A549 treated with RU486 at 1 μM for 4 hours (cell line): ENCODE measurements at places on chromosomes 3 and 15. TPM values are rescaled to one million over a fixed set of nuclear protein-coding genes. Genes with fewer than 3 reads are reported as not detected.

The SPATA12 gene
- 0.46 to 0.66 TPM (median 0.54 TPM) in 5 replicates for total RNA-seq

The ST8SIA2 gene
- total RNA-seq, result 0.16 to 0.80 TPM (median 0.54 TPM) in 5 replicates

The TMEM158 gene
- total RNA-seq, result 13.1 to 29.5 TPM (median 23.7 TPM) in 5 replicates

The CYP19A1 gene
- 0.16 to 0.79 TPM (median 0.31 TPM) in 5 replicates for total RNA-seq

The CTXN2 gene
- total RNA-seq, result 0.02 TPM in 1 of 5 replicates, not detected in the others

The STX19 gene
- not detected in 5 replicates for total RNA-seq

The CPEB1 gene
- total RNA-seq, result 2.4 to 4.4 TPM (median 3.1 TPM) in 5 replicates

The KLHL6 gene
- not detected in 5 replicates for total RNA-seq

The PLXND1 gene
- 78.3 to 95.3 TPM (median 82.5 TPM) in 5 replicates for total RNA-seq

The CD86 gene
- total RNA-seq, result not detected in 5 replicates

The VGLL3 gene
- total RNA-seq, result 2.4 to 8.8 TPM (median 7.3 TPM) in 5 replicates

The NOX5 gene
- 0.19 to 0.38 TPM (median 0.29 TPM) in 5 replicates for total RNA-seq

The VWA5B2 gene
- 0.24 to 0.54 TPM (median 0.44 TPM) in 5 replicates for total RNA-seq

The DPPA2 gene
- not detected in 5 replicates for total RNA-seq

The WDR53 gene
- total RNA-seq, result 8.5 to 10.4 TPM (median 8.8 TPM) in 5 replicates

The IMPG2 gene
- 0.02 TPM in 1 of 5 replicates, not detected in the others for total RNA-seq

The CEP152 gene
- total RNA-seq, result 3.2 to 10.5 TPM (median 4.2 TPM) in 5 replicates

The KCTD6 gene
- 4.9 to 11.5 TPM (median 9.0 TPM) in 5 replicates for total RNA-seq

The GRK7 gene
- total RNA-seq, result 0.03 to 0.09 TPM in 2 of 5 replicates, not detected in the others

The SQOR gene
- 70.0 to 86.5 TPM (median 76.1 TPM) in 5 replicates for total RNA-seq

The PROS1 gene
- total RNA-seq, result 6.8 to 10.9 TPM (median 9.7 TPM) in 5 replicates

The ERICH6 gene
- 0.05 TPM in 1 of 5 replicates, not detected in the others for total RNA-seq

The EFCC1 gene
- total RNA-seq, result not detected in 5 replicates

The ACTRT3 gene
- 2.5 to 3.2 TPM (median 2.8 TPM) in 5 replicates for total RNA-seq

The KCNMB2 gene
- not detected in 5 replicates for total RNA-seq

The TM6SF1 gene
- 0.19 to 0.31 TPM (median 0.28 TPM) in 3 of 5 replicates, not detected in the others for total RNA-seq

The GHSR gene
- not detected in 5 replicates for total RNA-seq

The CLASP2 gene
- 16.1 to 19.0 TPM (median 18.3 TPM) in 5 replicates for total RNA-seq

The GRIP2 gene
- 0.97 to 2.4 TPM (median 1.9 TPM) in 5 replicates for total RNA-seq

The GOLGA8T gene
- total RNA-seq, result 1.1 to 2.1 TPM (median 1.3 TPM) in 5 replicates

The ILDR1 gene
- not detected in 5 replicates for total RNA-seq

The CD80 gene
- not detected in 5 replicates for total RNA-seq

The EPHB1 gene
- 0.12 to 0.16 TPM (median 0.14 TPM) in 4 of 5 replicates, not detected in the other for total RNA-seq

The AADACL2 gene
- not detected in 5 replicates for total RNA-seq

The TBC1D23 gene
- total RNA-seq, result 9.8 to 13.7 TPM (median 13.4 TPM) in 5 replicates

The GNAT1 gene
- total RNA-seq, result not detected in 5 replicates

The SUCLG2 gene
- 30.6 to 49.0 TPM (median 37.7 TPM) in 5 replicates for total RNA-seq

The RETNLB gene
- not detected in 5 replicates for total RNA-seq

The AMOTL2 gene
- total RNA-seq, result 36.3 to 43.2 TPM (median 41.7 TPM) in 5 replicates

The CCR8 gene
- total RNA-seq, result not detected in 5 replicates

The EXD1 gene
- total RNA-seq, result not detected in 5 replicates

The CELSR3 gene
- 2.7 to 5.3 TPM (median 4.2 TPM) in 5 replicates for total RNA-seq

The SLC22A13 gene
- total RNA-seq, result 0.06 TPM in 1 of 5 replicates, not detected in the others

The ADAMTSL3 gene
- 0.19 to 0.60 TPM (median 0.25 TPM) in 5 replicates for total RNA-seq

The RBPMS2 gene
- total RNA-seq, result 6.4 to 9.5 TPM (median 7.7 TPM) in 5 replicates
